ENCODE measurements at places on chromosomes 12 and 14.

DNA sequence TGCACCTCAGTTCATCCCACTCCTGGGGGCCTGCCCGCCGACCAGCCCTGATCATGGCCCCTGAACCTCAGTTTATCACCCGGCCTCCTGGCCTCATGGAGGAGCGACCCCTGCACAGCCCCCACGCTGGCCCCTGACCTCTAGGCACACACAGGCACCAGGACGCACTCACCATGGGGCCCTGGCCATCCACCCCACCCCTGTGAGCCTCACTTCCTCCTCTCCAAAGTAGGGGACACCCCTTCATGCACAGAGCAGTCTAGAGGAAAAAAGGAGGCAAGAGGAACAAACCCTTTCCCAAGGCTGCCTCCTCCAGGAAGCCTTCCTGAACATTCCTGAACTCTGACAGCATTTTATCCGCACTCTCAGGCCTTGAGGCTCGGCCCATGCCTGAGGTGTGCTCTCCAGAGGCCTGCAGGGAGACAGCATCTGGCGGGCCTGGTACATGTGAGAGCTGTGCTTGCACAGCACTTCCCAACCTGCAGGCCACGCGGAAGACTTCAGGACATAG is 39.4 kb downstream of the CCNK start:
- DNase-seq, result no peak

- DNase-seq, result no peak
Measured at GRCh38 chr12:45575417-45575816, 154.1 kb upstream of the ARID2 start.

- DNase-seq, result no peak
Measured at GRCh38 chr14:101250948-101251811, 310.1 kb upstream of the DIO3 start.

DNA sequence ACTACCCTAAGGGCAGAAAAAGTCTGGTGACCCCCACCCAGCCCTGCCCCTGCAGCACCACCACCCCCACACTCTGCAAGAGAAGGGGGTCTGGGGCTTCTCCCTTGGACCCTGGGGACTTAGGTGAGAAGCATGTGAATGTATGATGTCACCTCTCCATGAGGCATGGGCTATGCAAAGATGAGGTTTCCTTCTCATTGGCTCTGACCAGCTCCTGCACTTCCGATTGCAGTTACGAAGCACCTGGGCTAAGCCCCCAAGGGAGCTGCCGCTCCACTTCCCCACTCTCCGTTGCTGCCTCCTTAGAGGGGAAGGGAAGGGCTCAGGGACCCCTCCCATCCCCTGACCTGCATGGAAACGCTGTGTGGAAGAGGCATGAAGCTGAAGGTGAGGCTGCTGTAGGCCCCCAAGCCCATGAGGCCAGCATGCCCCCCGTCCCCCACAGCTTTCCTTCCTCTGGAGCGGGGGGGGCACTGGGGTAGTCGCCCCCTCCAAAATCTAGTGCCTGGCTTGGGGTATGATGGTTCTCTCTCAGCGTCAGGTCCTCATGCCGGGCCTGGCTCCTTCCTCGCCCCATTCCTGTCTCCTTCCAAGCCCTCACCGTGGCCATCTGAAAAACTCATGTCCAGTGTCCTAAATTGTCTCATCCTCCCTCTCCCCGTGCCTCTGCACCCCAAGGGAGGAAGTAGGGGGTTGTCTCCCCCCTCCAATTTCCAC is 5.5 kb upstream of the DDX23 start:
- no peak for DNase-seq

DNA sequence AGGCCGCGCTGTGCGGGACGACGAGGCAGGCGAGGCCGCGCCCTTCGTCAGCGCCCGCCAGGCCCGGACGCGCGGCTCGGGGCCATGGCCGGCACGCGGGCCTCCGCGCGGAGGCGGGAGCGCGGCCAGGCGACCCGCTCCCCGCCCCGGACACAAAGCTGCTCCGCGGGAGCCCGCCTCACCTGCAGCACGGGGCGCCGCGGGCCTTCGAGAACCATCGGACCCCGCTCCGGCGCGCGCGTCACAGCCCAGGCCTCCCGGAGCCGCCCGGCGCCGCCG is 342 bp downstream of the DICER1 start:
- no peak for DNase-seq

- peak; percentile 21 for DNase-seq
Measured at GRCh38 chr14:104436741-104437701, 142.5 kb upstream of the C14orf180 start.

GRCh38 chr12:102534899-102535298 is 54.5 kb upstream of the IGF1 start:
- no peak for DNase-seq

DNA sequence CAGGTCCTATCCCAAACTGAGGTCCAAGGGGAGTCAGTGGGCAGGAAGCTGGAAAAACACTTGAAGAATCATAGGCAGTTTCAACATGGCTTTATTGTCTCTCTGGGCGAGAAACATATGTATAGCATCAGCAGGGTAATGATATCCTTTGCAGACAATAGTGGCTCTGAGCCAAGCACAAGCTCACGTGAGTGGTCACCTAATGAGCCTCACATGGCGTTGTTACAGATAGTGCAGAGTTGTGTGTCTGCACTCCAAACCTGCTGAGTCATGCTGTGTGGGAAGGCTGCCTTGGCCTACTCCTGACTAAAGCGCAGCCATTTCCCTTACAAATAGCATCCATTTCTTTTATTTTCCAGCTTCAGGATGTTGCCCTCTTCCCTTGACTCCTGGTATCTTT is 105.2 kb upstream of the SYT1 start:
- no peak for DNase-seq

GRCh38 chr12:103882861-103883596 is 42.0 kb upstream of the NT5DC3 start:
- no peak for DNase-seq

DNA sequence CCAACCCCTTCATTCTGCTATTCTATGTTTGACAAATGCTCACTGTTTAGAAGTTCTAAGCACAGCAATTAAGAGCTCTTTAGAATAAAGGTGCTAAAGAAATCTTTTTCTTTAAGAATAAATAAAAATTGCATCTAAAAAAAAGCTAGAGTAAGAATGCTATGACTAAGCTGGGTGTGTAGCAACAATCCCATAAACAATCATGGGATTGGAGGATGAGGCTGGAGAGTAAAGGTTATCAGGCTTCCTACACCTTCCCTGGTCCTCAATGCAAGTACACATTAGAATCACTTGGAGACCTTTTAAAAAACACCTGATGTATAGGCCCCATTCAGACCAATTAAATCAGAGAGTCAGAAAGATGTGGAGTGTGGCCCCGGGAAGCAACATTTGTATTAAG is 88.3 kb downstream of the CIT start:
- no peak for DNase-seq

DNA sequence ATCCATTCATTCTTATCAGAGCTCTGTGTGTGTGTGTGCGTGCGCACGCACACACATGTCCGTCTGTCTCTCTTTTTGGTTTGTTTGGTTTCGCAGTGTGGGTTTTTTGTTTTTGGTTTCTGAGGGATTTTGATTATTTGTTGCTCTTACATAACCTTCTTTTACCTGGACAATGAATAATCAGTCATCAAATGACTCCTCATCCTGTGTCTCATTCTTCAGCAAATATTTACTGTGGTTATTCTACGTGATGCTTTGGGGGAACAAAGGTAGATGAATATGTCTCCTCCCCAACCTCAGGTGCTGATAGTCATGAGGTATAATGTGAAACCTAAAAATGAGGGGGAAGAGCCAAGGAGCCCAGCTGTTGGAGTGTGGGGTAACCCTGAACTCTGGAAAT is 92.4 kb downstream of the SAMD4A start:
- DNase-seq, result no peak

- DNase-seq, result no peak
Measured at GRCh38 chr14:58821421-58821820, 183.7 kb downstream of the DACT1 start.

- DNase-seq, result no peak
Measured at GRCh38 chr12:5875851-5876250, 69.2 kb downstream of the ANO2 start.

DNA sequence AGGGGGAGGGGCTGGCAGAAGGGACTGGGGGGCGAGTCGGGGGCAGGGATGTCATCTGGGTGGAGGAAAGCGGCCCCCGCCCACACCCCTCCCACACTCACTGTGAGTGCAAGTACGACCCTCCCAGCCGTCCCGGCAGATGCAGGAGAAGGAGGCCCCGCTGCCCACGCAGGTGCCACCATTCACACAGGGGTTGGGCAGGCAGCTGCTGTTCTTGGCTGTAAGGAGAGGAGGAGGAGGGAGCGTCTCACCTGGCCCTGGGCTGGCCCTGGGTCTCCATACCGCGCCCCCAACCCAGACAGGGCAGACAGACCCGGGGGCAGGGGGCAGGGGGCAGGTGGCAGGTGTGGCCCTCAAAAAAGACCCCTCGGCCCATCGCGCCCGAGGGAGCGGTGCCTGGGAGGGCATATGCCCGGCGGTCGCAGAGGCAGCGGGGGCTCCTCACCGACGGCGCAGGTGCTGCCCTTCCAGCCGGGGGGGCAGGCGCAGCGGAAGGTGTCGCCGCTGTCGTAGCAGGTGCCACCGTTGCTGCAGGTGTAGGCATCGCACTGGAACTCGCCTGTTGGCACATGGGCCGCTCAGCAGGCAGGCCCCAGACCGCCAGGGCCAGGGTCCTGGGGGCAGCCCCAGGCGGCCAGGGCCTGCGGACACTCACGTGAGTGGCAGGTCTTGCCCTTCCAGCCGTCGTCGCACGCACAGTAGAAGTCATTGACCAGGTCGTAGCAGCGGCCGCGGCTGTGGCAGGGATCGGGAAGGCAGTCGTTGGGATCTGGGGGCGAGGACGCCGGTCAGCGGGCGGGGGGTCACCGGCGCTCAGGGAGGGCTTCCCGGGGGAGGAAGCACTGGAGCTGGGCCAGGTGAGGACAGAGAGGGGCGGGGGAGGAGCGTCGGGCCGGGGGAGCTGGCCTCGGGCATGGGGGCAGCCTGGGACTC is 20.6 kb downstream of the JAG2 start:
- DNase-seq, result no peak

DNA sequence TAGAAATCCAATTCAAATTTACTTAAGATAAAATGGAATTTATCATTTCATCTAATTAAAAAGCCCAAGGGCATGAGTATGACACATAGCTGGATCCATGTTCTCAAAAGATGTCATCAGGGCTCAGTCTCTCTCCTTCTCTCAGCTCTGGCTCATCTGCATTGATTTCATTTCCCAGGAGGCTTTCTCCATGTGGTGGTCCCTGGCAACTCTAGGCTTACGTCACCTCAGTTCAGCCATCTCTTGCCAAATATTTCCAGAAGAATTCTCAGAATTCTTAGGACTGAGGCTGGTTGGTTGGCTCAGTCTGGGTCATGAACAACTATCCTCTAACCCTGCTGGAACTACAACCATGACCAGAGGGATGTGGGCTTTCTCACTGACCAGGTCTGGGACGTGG is 65.3 kb downstream of the FOS start:
- DNase-seq, result no peak

DNA sequence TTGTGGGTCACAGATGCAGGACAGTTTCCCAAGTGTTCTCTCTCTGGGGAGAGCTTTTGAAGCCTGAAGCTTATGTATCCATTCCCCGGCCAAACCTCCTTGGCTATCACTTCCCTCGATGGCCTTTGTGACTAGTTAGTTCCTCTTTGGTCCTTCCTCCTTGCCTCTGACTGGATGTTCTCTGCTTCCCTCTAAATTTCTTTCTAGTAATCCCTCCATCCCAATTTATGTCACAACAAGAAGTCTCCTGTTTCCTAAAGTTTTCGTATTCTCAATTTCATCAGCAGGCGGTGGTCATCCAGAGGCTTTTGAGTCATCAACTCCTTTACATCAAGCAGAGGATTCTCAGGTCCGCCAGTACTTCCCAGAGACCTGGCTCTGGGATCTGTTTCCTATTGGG is 27.5 kb downstream of the A2ML1 start:
- no peak for DNase-seq

- no peak for DNase-seq
Measured at GRCh38 chr12:126950266-126950665, 1316.7 kb upstream of the TMEM132C start.

DNA sequence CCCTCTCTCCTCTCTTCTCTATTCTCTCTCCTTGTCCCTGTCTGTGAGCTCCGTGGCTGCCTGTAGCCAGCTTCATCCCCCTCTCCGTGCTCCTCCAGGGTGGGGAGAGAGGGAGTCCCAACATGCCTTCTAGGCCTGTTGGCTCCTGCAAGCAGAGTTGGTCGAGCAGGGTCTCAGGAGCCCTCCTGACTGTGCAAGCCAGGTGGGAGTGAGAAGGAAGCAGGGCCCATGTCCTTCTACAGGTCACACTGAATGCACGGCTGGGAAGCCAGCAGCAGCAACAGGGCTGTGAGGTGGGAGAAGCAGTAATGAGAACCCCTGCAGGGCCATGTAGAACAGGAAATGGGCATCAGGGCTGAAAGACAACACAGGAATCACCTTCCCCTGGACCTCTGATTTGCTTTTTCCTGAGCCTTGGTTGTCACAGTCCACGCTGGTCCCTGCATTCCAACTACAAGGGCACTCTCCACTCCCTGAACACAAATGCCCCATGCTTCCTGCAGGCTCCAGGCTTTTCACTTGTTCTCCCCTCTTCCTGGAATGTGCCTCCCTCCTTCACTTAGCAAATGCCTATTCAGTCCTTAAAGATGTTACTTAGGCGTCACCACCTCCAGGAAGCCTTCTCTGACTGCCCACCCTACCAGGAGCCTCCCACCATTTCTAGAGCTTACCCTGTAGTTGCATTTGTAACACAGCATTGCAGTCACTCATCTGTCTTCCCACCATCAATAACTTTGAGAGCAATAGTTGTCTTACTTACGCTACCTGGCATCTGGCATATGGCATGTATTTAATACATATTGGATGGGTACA is 51.2 kb downstream of the TSPAN11 start:
- no peak for DNase-seq

- DNase-seq, result no peak
Measured at GRCh38 chr14:83419420-83419819, 1885.8 kb upstream of the SEL1L start.

DNA sequence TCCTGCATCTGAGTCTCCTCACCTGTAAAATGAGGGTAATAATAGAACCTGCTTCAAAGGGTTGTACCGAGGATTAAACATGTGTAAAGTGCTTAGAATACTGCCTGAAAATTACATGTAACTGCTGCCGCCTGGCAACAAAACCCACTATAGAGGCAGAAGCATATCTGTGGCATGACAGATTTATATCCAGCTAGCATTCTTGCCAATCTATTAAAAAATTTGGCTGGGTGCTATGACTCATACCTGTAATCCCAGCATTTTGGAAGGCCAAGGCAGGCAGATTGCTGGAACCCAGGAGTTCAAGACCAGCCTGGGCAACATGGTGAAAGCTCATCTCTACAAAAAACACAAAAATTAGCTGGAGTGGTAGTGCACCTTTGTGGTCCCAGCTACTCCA is 16.4 kb upstream of the KSR2 start:
- DNase-seq, result no peak

DNA sequence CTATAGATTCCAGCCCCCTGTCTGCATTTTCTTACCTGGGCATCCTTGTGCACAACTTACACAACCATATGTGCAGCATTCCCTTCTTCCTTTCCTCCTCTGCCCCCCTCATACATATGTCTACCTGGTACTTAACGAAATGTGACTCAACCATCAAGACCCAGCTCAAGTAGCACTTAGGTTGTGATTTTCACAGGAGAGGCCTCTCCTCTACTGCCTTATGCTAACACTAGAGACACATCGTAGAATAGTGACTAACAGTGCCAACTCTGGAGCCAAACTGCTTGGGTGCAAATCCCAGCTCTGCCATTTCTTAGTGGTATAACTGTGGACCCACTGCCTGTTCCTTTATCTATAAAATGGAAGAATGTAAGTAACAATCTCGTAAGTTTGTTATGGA is 24.1 kb upstream of the PLEKHA5 start:
- no peak for DNase-seq

Measured in activated CD4-positive, CD25-positive, alpha-beta regulatory T cell treated with anti-CD3 and anti-CD28 coated beads, Interleukin-2, amount 50 U/mL, for 72 hours (primary cell).